ENCODE measurements at places on chromosomes 3 and 15. TPM values are rescaled to one million over a fixed set of nuclear protein-coding genes. Genes with fewer than 3 reads are reported as not detected.

Gene ZNF660
- 2.4 TPM for total RNA-seq

Gene ATP8B4
- total RNA-seq, result not detected

Gene OR5H14
- not detected for total RNA-seq

Gene IL16
- 0.20 TPM for total RNA-seq

Gene DNAJC17
- 38.2 TPM for total RNA-seq

GRCh38 chr15:65869954-65870871, 922 bp downstream of the RAB11A start:
- DNase-seq, result peak; percentile 63

DNA sequence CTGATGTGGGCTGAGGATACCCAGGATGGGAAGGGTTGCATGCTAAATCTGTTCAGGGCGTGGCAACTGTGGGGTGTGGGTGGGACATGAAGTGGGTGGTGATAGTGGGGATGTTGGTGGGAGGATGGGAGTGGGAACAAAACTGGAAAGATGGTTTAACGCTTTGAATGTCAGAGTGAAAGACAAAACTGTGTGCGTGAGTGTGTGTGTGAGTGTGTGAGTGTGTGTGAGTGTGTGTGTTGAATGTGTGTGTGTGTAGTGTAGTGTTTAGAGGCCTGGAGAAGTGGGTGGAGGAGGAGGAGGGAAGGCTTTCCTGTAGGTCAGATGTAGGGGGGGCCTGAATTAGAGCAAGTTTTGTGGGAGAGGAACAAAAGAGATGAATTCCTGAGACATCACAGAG, 44.2 kb upstream of the ONECUT1 start:
- no peak for DNase-seq

- DNase-seq, result no peak
Observed at GRCh38 chr3:1783995-1784394, 314.7 kb upstream of the CNTN4 start.

- DNase-seq, result no peak
Observed at GRCh38 chr3:56629047-56629446, 54.0 kb downstream of the TASOR start.

DNA sequence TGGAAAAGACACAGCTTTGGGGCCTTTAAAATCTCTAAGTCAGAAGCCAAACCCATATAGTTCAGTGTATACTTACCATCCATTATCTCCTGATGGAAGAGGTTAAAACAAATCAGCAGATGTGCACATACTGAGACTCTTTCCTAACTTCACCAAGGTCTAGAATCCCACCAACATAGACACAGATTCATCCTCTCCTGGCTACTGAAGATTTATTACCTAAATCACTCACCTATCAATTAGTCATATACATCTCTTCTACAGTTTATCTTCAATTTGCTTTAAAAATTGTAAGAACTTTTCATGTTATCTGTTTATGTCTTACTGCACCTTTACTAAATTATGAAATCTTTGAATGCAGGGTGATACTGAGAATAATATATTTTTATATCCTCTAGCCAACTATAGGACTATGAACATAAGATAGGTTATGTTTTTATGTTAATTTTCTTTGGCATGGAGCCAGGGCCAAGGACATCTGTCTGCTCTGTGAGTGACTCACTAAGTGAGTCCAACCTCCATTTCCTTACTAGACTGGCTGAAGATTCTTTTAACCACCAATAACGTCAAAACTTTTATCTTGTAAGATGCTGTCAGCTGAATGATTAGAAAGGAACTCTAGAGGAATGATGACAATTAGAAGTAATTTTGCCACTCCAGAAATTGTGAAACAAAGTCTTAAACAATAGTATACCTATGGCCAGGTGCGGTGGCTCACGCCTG, 397.6 kb downstream of the FOXP1 start:
- DNase-seq, result no peak

GRCh38 chr3:25818335-25818734, 28.4 kb downstream of the OXSM start:
- DNase-seq, result no peak

GRCh38 chr15:68272721-68273271, 4.7 kb upstream of the FEM1B start:
- no peak for DNase-seq

DNA sequence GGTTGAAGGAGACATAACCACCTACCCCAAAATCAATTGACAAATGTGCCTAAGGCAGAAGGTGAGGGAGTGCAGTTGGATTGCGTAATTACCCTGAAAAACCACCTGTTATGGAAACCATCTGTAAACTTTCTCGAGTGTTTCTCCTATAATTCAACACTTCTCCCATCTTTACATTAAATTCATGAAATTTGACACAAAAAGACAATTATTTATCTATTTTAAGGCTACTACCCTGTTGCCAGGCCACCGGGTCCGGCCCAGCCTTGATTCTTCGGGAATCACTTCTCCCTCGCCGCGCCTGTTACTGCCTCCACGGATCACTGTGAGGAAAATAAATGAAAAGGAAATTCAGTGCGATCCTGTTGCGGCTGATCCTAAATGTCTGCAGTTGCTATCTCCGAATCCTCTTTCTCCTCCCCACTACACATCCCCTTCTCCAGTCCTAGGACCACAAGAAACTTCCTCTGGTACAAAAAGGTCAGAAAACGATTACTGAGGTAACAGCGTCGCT, 646 bp downstream of the IQCB1 start:
- no peak for DNase-seq
